ENCODE measurements at places on chromosomes 1 and 21.

DNA sequence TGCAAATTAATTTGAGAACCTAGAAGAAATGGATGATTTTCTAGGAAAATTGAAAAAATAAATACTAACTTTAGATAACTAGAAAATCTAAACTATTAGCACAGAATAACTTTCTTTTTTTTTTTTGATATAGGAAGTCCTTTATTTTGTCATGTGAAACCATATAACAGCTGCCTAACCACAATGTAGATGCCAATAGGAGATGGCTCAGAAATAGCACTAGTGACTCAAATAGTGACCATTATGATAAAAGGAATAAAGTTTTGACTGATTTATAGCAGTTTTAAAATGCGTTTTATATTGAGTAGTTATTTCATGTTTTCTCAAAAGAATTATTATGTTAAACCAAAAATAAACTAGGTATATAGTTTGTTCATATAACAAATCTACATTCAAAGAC is 158.0 kb upstream of the CACYBP start:
- DNase-seq = no peak

- DNase-seq = peak; percentile 84
These were observed 14.1 kb downstream of the ENTREP3 start for GRCh38 chr1:155241069-155241679.

- DNase-seq = no peak
These were observed 12.7 kb upstream of the AIM2 start for GRCh38 chr1:159089184-159089791.

GRCh38 chr1:241332987-241333386 is 24.0 kb downstream of the RGS7 start:
- DNase-seq = no peak

GRCh38 chr1:99004861-99005442 is at the start of gene PLPPR5:
PLPPR5 (minus strand) TSS chr1:99004861; CDS start chr1:99004671, 190 bp downstream.
- DNase-seq = no peak

GRCh38 chr1:82788660-82789059 is 987.9 kb downstream of the ADGRL2 start:
- no peak for DNase-seq

DNA sequence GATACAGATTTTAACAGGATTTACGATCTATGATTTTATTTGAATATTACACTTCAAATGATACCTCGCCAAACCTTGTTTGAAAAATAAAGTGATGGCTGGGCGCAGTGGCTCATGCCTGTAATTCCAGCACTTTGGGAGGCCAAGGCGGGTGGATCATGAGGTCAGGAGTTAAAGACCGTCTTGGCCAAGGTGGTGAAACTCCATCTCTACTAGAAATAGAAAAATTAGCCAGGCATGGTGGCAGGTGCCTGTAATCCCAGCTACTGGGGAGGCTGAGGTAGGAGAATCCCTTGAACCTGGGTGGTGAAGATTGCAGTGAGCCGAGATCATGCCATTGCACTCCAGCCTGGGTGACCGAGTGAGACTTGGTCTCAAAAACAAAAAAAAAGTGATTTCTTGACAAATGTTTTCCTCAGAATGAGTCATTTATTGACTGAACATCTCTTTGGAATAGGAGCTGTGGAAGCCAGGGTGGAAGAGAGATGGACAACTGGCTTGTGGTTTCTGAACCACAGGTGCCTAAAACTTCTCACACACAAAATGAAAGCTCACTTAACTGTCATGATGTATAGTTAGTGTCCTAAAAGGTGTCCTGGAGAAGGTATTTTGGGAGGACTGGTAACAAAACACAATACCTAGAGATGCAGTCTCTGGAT is 11.9 kb downstream of the PKNOX1 start:
- DNase-seq = no peak

Data from LoVo (cell line).